Amygdala (tissue), 56 donors: ENCODE measurements at places on chromosomes 5 and 9.

- DNase-seq = no peak
Measured at GRCh38 chr5:82095536-82095935, 123.7 kb downstream of the ATG10 start.

GRCh38 chr5:134249469-134250379 is 23.9 kb upstream of the PPP2CA start:
- no peak for DNase-seq

- no peak for DNase-seq
Measured at GRCh38 chr5:37847978-37848425, 8.2 kb upstream of the GDNF start.

- no peak for DNase-seq
Measured at GRCh38 chr9:96169484-96169883, 132.5 kb downstream of the HSD17B3 start.

GRCh38 chr5:119332208-119332607 is 23.6 kb upstream of the TNFAIP8 start:
- DNase-seq = no peak

GRCh38 chr5:19322716-19323485 is 665.1 kb downstream of the CDH18 start:
- DNase-seq = no peak

GRCh38 chr9:18473652-18474279 is at the start of gene ADAMTSL1:
TSS of gene ADAMTSL1 (plus strand) at chr9:18474153. CDS start at chr9:18474233, 80 bp downstream.
- peak; percentile 8 for DNase-seq

DNA sequence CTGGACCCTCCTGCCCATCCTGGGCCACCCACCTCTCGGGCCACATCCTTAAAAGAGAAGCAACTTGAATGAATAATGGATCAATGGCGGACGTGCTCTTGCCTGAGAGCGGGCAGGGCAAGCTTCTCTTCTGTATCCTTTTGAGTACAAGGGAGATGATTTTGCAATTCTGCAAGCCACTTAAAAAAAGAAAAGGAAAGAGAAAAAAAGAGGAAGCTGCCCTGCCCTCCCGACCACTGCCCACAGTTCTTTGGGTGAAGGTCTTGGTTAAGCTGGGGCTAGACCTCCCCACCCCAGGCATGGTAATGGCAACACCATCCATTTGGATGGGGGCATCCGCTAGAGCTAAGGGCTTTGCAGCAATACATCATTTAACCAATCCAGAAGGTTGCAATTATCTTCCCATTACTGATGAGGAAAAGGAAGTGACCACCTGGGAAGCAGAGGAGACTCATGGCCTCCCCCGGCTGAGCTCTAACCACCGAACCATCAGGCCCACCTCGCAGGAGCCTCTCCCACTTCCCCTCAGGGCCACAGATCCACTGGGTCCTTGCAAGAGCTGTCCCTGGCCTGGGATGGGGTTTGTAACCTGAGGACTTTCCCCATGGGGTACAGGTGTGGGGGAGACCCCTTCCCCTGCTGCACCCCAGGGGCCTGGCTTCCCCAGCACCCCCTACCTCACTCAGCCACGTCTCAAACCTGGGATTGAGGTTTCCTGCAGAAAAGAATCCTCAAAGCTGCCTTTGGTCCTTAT is 27.8 kb upstream of the LAMC3 start:
- no peak for DNase-seq

- no peak for DNase-seq
Measured at GRCh38 chr5:136482206-136482605, 116.9 kb upstream of the TRPC7 start.

GRCh38 chr5:61991430-61991829 is 314.6 kb upstream of the KIF2A start:
- no peak for DNase-seq

DNA sequence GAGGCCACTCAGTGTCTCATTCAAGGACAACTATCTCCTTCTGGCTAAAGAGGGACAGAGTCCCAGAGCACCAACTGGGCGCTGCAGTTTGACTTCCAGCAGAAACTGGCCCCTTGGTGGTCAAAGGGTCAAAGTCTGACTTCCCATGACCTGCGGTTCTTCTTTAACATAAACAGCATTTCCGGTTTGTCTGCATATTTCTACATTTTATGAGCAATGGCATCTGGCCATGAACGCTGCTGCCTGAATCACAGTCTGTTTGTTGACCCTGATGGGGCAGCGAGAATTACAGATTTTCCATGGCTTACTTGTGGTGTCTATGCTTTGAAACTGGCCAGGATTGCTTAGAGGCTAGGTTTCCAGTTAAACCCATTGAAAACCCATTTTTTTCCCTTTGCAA is 1.3 kb downstream of the TNFSF15 start:
- no peak for DNase-seq

GRCh38 chr9:89247431-89248353 is 63.3 kb upstream of the CKS2 start:
- no peak for DNase-seq

GRCh38 chr5:115069087-115069968 is 100.4 kb downstream of the TRIM36 start:
- DNase-seq = peak; percentile 18

GRCh38 chr5:2165203-2165602 is 282.5 kb upstream of the IRX4 start:
- DNase-seq = no peak

- DNase-seq = no peak
Measured at GRCh38 chr5:154984946-154985516, 28.5 kb upstream of the KIF4B start.

- DNase-seq = no peak
Measured at GRCh38 chr5:41256400-41256799, 43.1 kb upstream of the C6 start.

- no peak for DNase-seq
Measured at GRCh38 chr5:10420468-10420867, 21.2 kb upstream of the ROPN1L start.

GRCh38 chr5:91313757-91314673 is 69.1 kb downstream of the ARRDC3 start:
- peak; percentile 1 for DNase-seq

DNA sequence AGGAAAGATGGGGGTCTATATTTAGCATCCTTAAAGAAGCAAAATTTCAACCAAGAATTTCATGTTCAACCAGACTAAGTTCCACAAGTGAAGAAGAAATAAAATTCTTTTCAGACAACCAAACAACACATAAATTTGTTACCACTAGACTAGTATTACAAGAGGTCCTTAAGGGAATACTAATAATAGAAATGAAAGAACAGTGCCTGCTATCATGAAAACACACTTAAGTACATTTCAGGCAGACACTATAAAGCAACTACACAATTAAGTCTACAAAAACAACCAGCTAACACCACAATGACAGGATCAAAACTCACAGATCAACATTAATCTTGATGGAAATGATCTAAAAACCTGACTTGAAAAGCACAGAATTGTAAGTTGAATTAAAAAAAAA is 477.2 kb downstream of the PTPRD start:
- no peak for DNase-seq

GRCh38 chr9:123338710-123339665 is 17.0 kb upstream of the CRB2 start:
- DNase-seq = peak; percentile 57

- DNase-seq = no peak
Measured at GRCh38 chr5:103785569-103785968, 223.0 kb upstream of the NUDT12 start.

- no peak for DNase-seq
Measured at GRCh38 chr9:99238331-99238730, 16.2 kb downstream of the SEC61B start.

DNA sequence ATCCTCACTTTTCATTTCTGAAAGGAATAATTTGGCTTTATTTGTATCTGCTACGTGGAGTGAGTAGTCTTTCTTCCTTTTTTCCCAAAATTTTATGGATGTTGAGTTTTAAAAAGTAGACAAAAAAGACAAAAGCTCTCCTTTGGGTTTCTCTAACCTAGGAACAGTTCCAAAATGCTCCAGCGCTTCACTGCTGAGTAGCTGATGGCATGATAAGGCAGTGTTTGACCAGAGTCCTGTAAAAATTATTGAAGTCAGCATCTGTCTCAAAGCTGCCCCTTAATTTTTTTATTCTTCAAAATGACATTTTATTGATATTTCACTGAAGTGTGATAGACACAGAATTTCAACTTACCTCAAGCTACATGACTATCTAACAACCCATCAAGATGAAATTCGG is 219.0 kb downstream of the ADAMTSL1 start:
- no peak for DNase-seq
